ENCODE measurements at places on chromosomes 2 and 18. TPM values are rescaled to one million over a fixed set of nuclear protein-coding genes. Genes with fewer than 3 reads are reported as not detected.

- no peak overlapping the region for H3K27ac ChIP-seq
- H3K4me1 ChIP-seq = peaks cover 51% of the 10 kb centered on the region
- peaks cover 28% of the 10 kb centered on the region for H3K36me3 ChIP-seq
- H3K4me3 ChIP-seq = no peak overlapping the region
These were observed 5.4 kb downstream of the MARS2 start for GRCh38 chr2:197710424-197711042.

GRCh38 chr2:70420143-70420542, 118.3 kb upstream of the FAM136A start:
- H3K27ac ChIP-seq = no peak overlapping the region
- no peak for DNase-seq
- H3K27me3 ChIP-seq = peaks cover 5% of the 10 kb centered on the region
- H3K36me3 ChIP-seq = no peaks in the 10 kb centered on the region
- no peak overlapping the region for H3K4me3 ChIP-seq

Gene DNAJC10
- 50.2 TPM for total RNA-seq

GRCh38 chr2:119672161-119672862, 6.7 kb upstream of the TMEM177 start:
- H3K4me1 ChIP-seq = no peaks in the 10 kb centered on the region
- H3K4me3 ChIP-seq = no peak overlapping the region
- peaks cover 4% of the 10 kb centered on the region for H3K27me3 ChIP-seq
- H3K36me3 ChIP-seq = no peaks in the 10 kb centered on the region
- no peak overlapping the region for H3K27ac ChIP-seq
- no peak for DNase-seq

- no peak for DNase-seq
- H3K4me3 ChIP-seq = no peak overlapping the region
- no peaks in the 10 kb centered on the region for H3K27me3 ChIP-seq
These were observed 32.6 kb downstream of the ALPK2 start for GRCh38 chr18:58596265-58596681.

Gene ANKRD30B
- not detected for total RNA-seq

Gene GPR45
- not detected for total RNA-seq
